ENCODE measurements at places on chromosomes 6 and 20.
A peak's percentile ranks its signal among the peaks of the same experiment; 100 is the strongest.

GRCh38 chr6:157548635-157549467 lies 167.9 kb downstream of the ZDHHC14 start:
- DNase-seq: no peak

GRCh38 chr6:44737341-44737740 lies 349.8 kb downstream of the CDC5L start:
- no peak for DNase-seq

DNA sequence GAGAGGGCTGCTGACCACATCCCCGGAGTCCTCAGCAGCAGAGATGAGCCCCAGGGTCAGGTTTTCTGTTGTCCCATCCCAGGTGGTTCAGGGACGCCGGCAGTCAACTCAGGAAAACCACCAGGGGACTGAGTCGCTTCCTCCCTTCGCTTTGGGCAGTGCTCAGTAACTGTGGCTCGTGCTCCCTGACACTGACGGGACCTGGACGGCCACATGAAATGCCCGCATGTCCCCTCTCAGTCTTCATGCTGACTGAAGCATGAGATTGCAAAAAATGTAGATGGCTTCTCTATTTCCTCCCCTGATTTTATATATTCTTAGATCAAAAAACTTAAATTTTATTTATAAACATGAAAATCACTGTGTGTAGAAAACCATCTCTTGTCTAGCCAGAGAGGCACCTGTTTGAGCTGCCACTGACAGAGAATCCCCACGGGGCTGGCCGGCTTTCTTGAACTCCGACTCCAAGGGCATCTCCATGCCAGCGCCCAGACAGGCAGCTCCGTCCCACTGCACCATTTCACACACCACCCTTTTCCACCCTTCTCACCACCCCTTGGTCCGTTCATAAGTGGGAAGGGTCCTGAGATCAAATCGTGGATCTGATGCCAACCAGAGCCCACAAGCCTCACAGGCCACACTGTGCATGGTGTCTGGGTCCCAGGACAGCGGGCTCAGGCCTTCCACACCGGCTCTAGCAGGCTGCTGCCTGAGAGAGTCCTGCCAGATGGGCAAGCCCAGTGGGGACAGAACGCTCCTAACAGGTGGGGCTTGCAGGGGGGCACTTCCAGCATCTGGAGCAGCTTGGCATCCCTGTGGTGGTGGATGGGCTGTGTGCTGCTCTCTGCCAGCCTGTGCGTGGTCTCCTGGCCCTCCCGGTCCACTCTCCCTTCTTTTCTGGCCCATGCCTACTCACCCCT lies 98.2 kb downstream of the SMOC2 start:
- DNase-seq: no peak

GRCh38 chr6:32879691-32880090 lies 25.7 kb downstream of the PSMB9 start:
- DNase-seq: no peak

DNA sequence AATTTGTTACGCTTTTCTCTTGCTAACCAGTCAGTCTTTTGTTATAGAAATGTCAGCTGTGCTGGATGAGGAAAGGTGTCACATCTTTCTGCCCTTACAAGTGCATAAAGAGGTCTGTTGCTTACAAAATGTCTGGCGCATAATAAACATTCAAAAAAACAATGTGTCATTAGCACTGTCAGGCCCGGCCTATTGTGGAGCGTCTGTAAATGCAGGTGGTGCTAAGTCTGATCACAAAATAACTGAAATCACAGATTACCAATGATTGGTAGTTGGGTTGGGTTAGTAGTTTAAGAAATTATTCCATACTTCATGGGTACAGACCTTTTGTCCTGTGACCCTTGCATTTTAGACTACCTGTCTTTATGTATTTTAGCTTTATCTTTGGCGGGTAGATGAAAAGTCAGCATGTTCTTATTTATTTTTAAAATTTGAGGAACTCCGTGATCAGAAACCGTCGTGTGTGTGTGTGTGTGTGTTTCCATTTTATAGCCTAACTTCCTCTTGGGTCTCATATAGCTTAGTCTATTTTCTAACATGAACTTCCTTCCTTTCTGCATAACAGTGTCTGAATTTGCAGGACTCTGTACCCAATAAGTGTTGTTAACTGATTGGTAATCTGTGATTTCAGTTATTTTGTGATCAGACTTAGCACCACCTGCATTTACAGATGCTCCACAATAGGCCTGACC lies 88.1 kb upstream of the IFNGR1 start:
- DNase-seq: no peak

DNA sequence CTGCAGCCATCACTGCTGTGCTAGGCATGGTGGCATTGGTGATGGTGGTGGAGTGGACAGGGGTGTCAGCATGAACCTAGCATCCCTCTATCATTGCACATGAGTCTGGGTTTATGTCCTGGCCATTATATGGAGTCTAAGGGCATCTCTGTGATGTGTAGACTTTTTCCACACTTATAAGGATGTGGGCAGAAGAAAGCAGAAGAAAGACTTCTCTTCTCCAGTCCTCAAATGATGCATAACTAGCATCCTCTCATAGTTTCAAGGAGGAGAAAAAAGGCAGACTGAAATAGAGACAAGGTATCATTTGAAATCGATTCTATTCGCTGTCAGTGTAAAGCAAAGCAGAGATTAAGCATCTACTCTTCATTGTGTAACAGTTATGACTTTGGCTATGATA lies 140.0 kb upstream of the ATXN1 start:
- DNase-seq: no peak

DNA sequence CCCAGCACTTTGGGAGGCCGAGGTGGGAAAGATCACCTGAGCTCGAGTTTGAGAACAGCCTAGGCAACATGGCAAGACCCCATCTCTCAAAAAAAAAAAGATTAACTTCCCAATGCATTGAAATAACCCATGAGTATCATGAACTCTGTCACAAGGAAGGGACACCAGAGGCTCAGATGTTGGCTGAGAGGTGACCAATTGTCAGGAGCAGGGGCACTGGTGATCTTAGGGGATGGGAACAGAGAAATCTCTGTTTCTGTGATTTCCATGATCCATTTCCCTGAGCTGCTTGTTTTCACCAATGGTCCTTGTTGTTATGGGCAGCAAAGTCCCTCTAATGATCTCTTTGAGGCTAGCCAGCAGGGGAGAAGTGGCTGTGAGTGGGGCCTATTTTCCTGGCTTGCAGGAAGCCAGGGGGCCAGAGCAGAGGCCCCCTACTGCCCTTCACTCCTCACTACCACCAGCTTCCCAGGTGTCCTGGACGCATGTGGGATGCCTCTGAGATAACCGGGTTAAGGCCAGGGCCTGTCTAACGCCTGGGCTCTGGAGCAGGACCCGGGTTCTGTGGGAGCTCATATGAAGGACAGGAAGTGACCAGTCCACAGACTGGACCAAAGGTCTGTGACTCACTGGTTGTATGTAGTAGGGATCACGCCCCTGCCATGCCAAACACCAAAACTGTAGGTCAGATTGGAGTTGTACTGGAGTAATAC lies 54.4 kb downstream of the PCNA start:
- no peak for DNase-seq

DNA sequence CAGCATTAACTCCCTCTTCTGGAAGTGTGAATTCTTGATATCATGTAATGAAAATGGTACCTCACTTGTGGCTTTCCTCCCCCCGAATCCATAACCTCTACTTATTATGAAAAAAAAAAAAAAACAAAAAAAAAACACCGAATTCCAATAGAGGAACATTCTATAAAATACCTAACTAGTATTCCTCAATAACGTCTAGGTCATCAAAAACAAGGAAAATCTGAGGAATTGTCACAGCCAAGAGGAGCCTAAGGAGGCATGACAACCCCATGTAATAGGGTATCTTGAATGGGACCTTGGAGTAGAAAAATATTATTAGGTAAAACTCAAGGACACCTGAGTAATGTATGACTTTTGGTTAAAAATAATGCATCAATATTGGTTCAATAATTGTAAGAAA lies 38.9 kb upstream of the POLR1H start:
- no peak for DNase-seq

- DNase-seq: no peak
These were observed 42.9 kb downstream of the ZFAND3 start for GRCh38 chr6:37862430-37862829.

DNA sequence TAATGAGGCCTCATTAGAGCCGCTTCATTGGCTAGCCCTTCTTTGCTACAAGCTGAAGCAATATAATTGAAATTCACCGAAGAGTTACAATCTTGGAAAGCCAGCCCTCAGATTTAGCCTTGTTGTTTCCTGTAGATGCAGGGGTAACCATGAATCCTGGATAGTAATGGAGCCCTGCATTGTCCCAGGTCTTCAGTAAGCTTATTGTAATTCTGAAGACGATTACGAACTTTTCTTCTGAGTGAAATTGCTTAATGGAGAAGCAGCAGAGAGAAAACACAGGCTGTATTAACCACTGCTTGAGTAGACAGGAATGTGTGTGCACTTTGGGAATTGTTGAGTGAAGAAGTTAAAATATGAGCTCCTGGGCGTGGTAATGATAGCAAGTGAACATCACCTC lies 26.3 kb upstream of the NAA20 start:
- DNase-seq: no peak

- DNase-seq: no peak
These were observed 217.4 kb upstream of the ECI2 start for GRCh38 chr6:4352731-4353130.

DNA sequence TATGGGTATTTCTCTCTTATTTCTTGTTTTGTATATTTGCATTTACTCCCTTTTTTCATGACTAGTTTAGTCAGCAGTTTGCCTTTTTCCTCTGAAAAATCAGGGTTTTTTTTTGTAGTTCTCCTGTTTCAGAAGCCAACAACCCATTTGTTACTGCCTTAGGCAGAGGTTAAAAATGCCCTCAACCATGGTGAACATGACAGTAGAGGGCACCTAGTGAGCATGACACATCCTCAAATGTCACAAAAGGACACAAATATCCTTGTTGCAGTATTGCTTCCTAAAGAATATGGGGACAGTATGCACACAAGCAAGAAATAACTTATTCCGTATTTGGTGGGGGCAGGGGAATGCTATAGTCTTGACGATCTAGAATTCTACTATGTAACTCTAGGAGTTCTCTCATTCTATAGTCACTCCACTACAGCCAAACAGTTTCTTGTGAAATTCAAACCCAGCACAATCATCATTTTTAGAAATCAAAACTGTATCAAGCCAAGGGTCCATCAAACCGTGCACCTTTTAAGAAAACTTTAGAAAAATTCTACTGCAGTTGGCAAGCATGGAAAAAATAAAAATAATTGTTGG lies 47.0 kb downstream of the GOPC start:
- DNase-seq: no peak

DNA sequence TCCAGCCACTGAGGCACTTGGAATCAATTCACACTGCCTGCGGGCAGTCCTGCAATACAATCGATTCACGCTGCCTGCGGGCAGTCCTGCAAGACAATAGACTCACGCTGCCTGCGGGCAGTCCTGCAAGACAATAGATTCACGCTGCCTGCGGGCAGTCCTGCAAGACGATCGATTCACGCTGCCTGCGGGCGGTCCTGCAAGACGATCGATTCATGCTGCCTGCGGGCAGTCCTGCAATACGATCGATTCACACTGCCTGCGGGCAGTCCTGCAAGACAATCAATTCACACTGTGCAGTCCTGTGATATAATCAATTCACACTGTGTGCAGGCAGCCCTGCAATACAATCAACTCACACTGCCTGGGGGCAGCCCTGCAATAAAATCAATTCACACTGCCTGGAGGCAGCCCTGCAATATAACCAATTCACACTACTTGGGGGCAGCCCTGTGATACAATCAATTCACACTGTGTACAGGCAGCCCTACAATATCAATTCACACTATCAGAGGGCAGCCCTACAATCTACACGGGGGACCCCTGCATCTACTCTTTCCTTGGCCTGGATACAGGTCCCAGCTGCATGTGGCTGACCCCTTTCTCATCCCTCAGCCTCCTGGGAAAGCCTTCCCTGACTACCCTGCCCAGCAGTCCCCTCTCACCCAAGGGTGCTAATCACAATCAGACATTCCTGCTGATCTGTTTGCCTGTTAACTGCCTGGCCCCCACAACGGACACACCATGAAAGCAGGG lies 10.4 kb downstream of the TAF4 start:
- no peak for DNase-seq

DNA sequence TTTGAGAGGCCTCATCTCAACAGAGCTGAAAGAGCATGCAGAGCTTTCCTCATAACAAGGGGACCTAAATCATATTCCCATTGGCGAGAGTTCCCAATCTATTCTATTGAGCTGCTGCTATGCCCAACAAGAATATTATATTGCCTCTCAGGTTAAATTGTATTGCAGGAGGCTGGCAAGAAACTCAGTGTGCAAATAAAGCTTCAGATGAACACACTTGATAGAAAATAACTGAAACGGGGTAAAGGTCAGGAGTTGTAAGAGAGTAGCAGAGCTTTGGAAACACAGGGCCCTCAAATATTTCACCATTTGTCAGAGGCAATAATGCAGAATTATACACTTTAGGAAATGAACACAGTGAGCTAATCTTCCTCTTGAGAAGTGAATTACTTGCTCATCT lies 364.3 kb upstream of the SPTLC3 start:
- no peak for DNase-seq

- no peak for DNase-seq
These were observed 155.3 kb downstream of the EYA4 start for GRCh38 chr6:133396233-133396983.

GRCh38 chr6:4647414-4648365 lies 128.5 kb upstream of the CDYL start:
- peak; percentile 14 for DNase-seq

DNA sequence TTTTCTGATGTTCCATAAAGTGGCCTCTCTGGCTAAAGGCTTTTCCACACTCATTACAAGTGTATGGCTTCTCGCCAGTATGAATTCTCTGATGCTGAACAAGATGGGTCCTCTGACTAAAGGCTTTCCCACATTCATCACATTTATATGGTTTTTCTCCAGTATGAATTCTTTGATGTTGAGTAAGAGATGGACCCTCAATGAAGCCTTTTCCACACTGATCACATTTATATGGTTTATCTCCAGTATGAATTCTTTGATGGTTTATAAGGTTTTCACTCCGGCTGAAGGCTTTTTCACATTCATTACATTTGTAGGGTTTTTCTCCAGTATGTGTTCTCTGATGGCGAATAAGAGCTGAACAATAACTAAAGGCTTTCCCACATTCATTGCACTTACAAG lies 20.4 kb downstream of the ZNF184 start:
- no peak for DNase-seq

DNA sequence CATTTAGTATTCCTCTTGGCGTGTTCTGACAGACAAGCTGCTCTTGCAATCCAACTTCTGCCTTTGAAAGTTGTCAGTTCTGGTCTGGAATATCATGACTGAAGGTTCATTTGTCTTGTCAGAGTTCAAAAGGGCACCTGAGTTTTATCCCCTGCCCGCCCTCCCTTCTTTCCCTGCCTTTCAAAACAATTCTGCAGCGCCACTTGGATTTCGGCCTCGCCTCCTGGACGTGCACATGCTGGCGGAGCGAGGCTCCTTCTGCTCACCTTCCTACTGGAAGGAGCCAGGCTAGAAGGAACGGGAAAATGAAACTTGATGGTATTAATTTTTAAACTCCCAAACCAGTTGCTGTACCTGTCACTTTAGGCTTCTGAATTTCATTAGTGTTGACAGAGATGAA lies 55.7 kb upstream of the HDGFL1 start:
- DNase-seq: no peak

GRCh38 chr6:91761621-91762020 lies 1174.7 kb upstream of the MAP3K7 start:
- DNase-seq: no peak

GRCh38 chr6:159030168-159030567 lies 14.6 kb downstream of the TAGAP start:
- no peak for DNase-seq
